ENCODE measurements at places on chromosomes 4 and X.

- no peak for DNase-seq
These were observed 29.5 kb upstream of the PSAPL1 start for GRCh38 chr4:7464259-7464655.

DNA sequence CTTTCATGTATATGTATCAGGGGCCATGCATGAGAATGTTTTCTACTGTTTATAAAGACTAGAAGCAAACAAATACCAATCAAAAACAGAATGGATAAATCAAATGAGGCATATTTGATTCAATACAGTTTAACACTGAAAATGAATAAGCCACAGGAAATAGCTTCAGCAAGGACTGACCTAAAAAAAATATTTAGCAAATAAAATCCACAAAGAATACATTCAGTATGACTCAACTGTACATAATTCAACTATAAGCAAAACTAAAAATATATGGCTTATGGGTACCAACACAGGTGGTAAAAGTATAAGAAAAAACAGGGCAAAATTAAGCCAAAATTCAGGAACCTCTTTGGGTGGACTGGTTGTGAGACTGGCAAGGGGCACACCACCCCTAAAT is 112.9 kb downstream of the KCNIP4 start:
- no peak for DNase-seq

- no peak for DNase-seq
These were observed 169.8 kb upstream of the BCOR start for GRCh38 chrX:40267334-40268187.

DNA sequence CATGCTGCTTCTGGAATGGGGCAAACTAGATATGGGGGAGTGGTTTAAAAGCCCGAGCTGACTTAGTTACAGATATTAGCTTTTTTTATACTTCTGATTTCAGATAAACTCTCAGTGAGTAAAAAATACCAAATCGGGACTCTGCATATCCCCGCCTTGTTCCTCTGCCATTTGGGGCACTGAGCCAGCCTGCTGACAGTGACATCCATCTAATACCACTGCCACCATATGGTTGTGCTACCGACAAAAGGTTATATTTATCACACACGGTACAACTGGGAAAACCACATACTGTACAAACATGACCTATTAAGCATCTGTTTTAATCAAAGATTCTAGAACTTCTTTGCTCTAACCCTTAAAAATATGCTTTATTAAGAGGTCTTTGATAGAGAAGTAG is 78.7 kb downstream of the GALNT7 start:
- DNase-seq: no peak

- DNase-seq: no peak
These were observed 85.4 kb downstream of the RBM47 start for GRCh38 chr4:40544221-40544620.

DNA sequence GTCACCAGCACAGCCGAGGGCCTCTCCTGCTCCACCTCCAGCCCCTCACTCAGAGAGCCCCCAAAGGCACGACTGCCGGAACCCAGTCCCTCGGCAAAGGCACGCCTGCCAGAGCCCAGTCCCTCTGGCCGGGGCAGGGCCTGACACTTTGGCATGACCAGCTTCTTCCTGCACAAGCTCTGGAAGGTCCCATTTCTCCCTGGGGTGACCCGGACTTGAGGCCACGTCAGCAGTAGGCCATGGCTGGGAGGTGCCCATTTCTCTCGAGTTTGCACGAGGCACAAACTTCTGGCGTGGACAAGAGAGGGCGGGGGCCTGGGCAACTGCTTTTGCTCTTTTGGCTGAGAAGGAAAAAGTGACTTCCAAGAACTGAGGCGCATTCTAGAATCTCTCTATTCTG is 62.2 kb upstream of the GPR78 start:
- DNase-seq: no peak

- DNase-seq: no peak
These were observed 591 bp upstream of the NWD2 start for GRCh38 chr4:37243722-37244582.

DNA sequence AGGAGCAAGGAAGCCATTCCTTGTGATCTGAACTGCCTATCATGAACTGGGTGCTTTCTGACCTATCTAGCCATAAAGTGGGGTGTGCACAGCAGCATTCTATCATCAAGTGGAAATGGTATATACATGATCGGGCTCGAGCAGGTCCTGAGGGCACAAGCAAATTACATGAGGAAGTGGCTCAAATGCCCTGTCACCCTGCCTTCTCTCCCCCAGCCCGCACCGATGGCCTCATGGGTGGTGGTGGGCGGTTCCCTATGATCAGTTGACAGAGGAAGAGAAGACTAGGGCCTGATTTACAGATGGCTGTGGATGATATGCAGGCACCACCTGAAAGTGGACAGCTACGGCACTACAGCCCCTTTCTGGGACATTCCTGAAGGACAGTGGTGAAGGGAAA is 46.3 kb upstream of the BCLAF3 start:
- DNase-seq: no peak

DNA sequence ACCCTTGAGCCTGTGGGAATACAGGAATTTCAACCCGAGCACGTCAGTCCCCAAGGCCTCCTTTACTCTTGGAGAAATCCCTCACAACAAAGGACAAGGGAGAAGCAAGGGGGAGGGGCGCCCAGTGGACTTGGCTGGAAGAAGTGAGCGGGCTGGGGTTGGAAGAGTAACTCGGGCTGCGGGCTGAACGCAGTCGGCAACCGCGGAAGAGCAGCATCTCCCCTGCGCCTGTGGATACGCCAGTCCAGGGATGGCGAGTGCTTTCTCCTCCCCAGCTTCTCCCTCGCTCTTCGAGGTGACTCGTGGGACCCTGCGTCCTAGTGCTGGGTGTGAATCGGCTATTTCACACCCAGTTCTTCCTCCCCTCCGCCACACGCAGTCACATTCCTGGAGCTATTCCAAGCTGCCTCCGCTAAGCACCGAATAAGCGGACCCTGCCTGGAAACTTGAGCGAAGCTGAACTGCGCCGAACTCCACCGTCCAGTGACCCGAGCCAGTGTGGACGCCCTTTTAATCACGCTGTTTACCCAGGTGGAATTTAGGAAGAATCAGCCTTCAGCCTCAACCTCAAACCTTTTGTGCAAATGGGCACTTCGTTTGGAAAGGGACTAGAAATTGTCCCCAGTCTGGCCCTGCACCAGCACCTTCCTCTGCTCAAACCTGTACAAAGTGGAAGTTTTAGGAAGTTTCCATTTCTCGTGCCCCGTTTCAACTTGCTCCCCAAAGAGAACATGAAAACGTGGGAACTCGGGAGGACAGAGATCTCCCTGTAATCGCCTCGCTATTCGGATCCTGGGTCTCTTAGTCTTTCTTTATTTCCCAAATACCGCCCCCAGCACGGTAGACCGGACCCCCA is 64.3 kb upstream of the WDR17 start:
- no peak for DNase-seq

GRCh38 chr4:116217781-116218180 is 867.6 kb downstream of the TRAM1L1 start:
- DNase-seq: no peak

- DNase-seq: peak; percentile 24
These were observed 126.0 kb upstream of the CXorf66 start for GRCh38 chrX:140091125-140091886.

DNA sequence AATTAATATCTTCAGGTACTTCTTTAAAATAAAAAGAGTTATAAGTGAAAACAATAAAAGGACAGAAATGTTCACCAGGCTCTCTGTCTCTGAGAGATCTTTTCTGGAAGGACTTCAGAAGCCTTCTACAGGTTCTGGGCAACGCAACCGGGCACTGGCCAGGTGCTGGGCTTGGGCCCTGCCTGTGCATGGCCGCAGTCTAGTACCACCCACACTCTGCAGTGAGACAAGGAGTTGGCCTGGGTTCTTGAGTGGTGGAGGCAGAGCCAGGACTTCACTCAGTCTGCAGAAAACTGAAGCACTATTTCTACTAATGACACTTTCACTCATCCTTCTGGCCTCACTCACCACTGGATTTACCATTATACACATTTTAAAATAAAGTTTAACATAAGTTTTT is 21.8 kb downstream of the TAPT1 start:
- no peak for DNase-seq

DNA sequence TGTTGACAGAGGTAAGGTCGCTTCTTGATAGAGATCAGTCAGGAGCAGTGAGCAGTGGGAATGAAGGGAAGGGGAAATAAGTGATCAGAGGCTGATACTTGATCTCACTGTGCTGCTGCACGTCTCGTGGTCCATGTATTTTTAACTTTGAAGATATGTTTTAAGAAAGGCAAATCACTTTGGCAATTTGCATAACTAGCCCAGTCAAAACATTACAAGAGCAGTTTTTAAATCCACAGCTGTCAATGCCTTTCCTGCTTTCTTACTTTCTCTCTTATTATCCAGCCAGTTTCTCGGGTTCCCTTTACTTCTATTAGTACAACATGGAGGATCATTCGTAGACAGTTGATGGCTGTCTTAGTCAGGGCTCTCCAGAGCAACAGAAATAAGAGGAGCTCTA is 472.8 kb downstream of the TMA16 start:
- no peak for DNase-seq

DNA sequence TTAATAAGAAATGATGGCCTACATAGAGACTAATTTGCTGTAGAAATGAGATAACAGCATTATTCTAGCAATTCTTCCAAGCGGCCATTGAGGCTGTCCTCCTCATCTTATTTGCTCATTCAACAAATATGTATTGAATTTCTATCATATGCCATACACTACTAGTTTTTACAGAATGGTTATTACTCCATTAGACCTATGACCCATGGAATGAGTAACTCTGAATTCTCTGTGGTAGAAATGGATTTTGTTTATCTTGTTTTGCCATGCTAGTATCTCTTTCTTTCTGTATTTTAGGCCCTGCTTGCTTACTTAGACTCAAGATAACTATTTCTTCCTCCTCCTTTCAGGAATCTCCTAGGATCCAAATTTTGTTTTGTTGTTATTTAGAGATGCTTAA is 103.5 kb downstream of the RPA4 start:
- no peak for DNase-seq

- no peak for DNase-seq
These were observed 10.0 kb downstream of the EVC start for GRCh38 chr4:5720980-5721379.

GRCh38 chr4:67550857-67551256 is 5.6 kb upstream of the CENPC start:
- DNase-seq: no peak

GRCh38 chr4:121112530-121112929 is 40.2 kb upstream of the NDNF start:
- DNase-seq: no peak

- DNase-seq: no peak
These were observed 76.9 kb downstream of the CAMK2D start for GRCh38 chr4:113684534-113685091.

DNA sequence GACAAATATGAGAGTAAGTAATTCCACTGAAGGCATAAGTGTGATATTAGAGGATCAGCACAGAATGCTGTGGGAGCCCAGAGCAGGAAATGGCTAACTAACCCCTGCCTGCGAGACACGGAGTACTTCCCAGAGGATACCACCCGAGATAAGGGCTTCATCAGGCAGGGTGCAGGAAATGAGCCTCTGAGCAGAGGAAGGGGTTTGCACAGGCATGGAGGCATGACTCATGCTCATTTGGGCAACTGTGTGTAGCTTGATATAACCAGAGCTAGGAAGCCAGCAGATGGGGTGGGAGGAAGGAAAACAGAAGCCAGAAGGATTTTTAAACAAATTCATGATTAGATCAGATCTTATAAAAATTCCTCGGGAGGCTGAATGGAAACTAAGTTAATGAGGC is 70.0 kb upstream of the TSPAN5 start:
- DNase-seq: no peak

GRCh38 chr4:186826846-186827533 is 103.3 kb upstream of the FAT1 start:
- no peak for DNase-seq

GRCh38 chr4:72876946-72877345 is 192.6 kb downstream of the COX18 start:
- DNase-seq: no peak

GRCh38 chrX:65874110-65874509 is 165.8 kb downstream of the VSIG4 start:
- DNase-seq: no peak

DNA sequence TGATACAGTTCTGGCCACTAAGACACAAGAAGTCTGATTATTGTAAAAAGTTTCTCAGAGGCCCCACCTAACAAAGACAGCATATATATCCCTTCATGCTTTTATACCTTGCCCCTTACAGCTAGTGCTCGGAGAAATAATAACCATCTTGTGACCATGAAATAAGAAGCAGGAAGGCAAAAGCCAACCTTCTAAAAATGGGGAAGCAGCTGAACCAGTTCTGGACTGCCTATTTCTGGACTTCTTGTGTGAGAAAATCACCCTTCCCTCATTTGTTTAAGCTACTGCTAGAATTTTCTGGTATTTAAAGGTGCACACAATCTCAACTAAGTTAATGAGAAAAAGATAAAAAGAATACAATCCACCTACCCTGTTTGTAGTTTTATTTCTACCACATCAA is 87.5 kb downstream of the CNOT6L start:
- DNase-seq: no peak

GRCh38 chrX:101263766-101264165 is 27.4 kb downstream of the TAF7L start:
- DNase-seq: no peak

DNA sequence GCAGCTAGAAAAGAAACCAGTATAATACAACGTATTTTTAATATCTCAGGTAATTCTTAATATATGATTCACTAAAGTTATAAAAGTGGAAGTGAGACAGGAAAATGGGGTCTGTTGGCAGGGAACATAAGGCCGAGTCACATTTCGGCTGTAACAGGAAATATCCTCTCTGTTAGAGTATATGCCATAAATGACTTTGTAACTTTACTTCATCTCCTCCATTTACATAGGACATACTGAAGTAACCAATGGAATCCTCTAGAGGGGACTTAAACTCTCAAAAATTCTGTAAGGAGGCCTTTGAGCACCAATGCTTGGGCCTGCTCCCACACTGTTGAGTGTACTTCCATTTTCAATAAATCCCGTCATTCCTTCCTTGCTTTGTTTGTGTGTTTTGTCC is 71.3 kb downstream of the ANKRD17 start:
- DNase-seq: no peak

DNA sequence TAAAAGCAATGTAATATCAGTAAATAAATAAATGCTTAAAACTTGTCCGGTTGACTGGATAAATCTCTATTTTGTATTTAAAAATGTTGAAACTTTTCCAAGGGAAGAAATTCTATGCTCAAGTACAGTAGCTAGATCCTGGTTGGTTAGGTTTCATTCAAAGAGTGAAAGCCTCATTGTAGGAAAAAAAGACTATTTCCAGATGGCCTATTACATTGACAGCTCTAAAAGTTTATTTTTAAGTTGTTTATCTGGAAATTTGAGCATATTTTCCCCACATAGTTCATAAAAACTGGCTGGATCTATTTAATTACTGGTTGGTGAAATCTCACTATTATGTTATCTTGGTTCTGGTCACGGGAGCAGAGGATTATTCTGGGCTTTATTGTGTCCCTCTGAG is 38.0 kb downstream of the FRAS1 start:
- DNase-seq: no peak

- DNase-seq: no peak
These were observed 37.8 kb downstream of the PCDH10 start for GRCh38 chr4:133186845-133187244.

- no peak for DNase-seq
These were observed 54.1 kb downstream of the GRK4 start for GRCh38 chr4:3017504-3017903.

All from stimulated activated CD4-positive, alpha-beta T cell treated with anti-CD3 and anti-CD28 coated beads, TNF-alpha, amount 100 ng/mL, for 24 hours (primary cell).